Caki2 (cell line): ENCODE measurements at places on chromosomes 16 and 17. TPM values are rescaled to one million over a fixed set of nuclear protein-coding genes. Genes with fewer than 3 reads are reported as not detected.

The SNF8 gene
- total RNA-seq, result 467 and 493 TPM in 2 replicates

DNA sequence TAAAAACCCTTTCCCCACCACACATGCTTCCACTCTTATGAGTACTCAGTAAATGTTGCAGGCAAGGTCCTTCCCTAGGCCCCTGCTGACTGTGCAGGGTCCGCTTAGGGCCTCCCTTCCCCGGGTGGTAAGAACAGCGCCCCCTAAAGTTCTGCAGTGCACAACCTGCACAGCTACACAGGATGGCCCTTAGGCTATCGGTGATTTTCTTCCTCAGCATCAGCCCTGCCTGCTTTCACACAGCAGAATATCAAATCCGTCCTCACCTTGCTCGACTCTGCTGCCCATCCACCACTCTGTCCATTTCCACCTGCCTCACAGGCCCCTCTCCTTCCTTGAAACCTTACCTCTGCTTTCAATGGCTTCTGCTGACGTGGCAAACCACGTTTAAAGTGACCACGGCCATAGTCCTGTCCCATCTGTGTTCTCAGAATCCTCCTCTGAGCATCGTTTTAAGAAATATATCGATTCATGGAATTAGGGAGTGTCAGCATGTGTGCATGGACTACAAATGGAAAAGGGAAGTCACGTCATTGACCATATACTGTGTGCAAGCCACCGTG lies 51.4 kb upstream of the TMEM132E start:
- no peak for DNase-seq

The RNF112 gene
- 1.5 and 1.6 TPM in 2 replicates for total RNA-seq

DNA sequence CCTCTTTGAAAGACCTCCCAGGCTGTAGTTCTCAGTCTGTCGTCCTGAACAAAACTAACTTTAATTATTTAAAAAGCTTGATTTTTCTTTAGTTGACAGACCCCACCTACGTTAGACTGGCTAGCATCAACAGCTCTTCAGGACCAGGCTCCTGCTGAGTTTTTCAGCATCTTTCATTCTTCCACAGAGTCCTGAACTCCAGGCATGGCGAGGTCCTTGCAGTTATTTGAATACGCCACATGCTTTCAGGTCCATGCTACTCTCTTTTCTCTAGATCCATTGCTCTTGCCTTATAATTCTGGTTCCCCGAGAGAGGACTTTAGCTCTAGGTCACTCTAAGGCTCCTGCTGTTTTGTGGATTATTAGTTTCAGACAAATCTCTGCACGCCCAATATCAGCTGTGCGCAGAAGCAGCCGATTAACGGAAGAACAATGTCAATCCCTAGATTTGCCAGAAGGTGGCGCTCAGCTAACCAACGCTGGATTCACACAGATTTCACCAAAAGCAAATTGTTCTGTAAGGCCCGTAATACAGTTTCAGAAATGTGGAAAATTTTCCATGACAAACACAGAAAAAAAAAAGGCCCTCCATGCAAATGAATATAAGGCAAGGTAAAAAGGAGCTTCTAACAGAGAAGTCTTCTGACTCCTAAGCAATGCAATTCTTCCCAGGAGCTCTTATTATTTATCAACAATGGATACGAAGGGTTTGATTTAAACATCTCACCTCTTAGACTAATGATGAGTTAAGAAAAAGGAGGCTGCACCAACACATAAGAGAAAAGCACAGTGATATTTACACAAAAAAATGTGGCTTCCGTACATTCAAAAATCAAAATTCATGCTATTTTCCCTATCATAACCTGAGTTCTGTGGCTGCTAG lies 33.5 kb upstream of the BCO1 start:
- peak; percentile 45 for DNase-seq

DNA sequence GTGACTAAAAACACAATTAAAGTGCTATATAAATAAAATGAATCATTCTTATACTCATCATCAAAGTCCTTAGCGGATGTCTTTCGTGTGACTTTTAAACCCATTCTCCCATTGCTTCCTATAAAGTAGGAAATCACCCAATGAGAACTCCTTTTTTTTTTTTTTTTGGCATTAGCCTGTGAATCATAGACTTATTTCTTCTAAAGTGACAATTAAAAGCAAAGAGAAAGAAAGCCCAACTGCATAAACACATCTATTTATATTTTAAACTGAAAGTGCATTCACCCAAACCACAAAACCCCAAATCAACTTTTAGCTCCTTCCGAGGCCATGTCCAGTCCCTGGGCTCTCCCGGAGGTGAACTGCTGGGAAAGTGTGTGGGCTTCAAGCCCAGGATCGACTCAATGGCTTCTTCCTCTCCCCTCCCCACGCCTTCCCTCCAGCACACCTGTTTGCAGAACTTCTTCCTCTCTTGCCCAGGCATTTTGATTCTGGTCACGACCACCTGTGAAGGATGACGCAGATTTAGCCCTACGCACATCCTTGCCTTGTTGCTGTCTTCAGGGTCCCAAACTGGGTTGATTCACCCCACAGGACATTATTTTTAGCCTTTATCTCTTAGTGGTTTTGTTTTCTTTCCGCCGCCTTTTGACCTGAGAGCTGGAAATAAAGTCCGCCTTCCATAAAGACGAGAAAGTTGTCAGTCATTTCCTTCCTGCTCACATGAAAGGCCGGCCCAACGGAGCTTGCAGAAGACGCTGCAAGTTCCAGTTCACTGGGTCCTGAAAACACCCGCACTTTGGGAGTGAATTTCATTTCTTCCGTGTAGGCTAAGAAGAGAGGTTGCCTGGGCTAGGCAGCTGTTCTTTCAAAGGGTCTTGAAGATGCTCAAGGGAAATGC lies 166.8 kb downstream of the MAP2K6 start:
- peak; percentile 43 for DNase-seq

- DNase-seq, result no peak
Observed at GRCh38 chr16:11245988-11246387, 10.0 kb downstream of the SOCS1 start.

DNA sequence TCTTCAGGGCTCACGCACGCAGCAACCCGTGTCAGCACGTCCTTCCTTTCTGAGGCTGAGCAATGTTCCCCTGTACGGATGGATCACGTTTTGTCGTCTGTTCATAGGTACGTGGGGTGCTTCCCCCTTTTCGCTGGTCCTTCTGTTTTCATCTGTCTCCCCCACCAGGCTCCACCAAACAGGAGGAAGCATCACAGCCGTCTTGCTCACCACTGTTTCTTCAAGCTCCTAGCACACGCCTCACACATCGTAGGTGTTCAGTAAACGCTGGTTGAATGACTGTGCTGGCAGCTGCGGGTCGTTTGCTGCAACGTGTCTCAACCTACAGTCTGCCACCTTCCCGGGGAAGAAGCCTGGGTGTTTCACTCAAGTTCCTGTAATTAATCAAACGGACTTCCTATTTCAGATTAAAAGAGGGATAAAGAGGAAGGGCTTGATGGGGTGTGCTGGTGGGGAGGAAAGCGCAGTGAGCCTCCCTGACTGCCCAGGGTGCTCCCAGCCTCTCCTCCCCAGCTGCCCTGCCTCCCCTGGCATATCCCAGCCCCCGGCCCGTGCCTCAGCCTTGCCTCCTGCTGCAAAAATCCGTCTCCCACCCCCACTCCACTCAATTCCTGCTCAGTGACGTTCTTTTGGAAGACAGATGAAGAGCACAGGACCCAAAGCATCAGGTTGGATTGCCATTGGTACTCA lies 76.7 kb upstream of the DOC2B start:
- no peak for DNase-seq

GRCh38 chr16:57865746-57866528 lies 63.6 kb upstream of the KIFC3 start:
- DNase-seq, result peak; percentile 30

The OR3A3 gene
- total RNA-seq, result not detected in 2 replicates

DNA sequence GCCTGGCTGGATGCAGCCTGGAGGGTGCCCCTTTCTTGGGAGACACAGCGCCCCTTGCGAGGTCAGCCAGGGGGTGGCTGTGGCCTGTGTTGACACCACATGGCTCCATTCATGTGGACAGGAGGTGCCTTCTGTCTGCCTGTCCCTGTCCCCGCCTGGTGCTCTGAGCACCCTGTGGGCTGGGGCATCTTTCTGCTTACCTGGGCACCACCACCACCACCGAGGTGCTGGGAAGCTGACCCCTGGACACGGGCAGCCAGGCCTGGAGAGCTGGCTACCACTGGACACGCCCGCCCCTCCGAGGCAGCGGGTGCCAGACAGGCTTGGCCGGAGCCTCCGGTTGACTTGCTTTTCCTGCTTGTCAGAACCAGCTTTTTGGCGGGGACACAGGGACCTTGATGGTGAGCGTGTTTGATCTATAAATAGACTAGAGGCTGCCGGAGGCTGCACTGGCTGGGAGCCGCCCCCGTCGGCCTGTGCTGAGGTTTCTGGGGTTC lies 121.3 kb upstream of the GSE1 start:
- DNase-seq, result no peak

The TEFM gene
- total RNA-seq, result 5.3 and 23.9 TPM in 2 replicates

DNA sequence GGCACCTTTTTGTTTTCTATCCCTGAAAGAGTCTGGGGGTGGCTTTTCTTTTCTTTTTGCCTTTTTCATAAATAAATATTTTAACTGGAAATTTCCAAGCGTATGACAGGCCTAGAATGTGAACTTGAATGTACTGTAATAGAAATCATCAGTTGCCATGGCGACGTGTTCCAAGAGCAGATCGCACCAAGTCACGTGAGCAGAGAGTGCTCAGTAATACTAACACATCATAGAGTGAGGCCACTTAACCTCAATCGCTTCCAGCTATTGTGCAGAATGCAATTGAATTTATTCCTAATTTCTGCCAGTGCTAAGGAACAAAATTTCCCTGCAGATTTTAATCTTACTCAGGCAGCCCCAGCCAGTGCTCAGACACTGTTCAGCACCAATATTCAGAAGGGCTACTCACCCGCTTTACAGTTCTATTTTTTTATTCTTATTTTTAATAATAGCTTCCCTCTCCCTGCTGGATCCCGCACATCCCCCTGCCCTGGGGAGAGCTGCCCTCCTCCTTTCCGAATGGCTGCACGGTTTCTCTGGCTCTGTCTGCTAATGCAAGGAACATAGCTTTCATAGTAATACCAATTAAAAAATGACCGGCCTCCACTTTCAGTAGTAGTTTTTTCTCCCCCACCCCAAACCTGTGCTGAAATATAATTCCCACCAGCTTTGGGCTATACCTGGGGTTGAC lies 26.2 kb upstream of the PMFBP1 start:
- DNase-seq, result no peak

DNA sequence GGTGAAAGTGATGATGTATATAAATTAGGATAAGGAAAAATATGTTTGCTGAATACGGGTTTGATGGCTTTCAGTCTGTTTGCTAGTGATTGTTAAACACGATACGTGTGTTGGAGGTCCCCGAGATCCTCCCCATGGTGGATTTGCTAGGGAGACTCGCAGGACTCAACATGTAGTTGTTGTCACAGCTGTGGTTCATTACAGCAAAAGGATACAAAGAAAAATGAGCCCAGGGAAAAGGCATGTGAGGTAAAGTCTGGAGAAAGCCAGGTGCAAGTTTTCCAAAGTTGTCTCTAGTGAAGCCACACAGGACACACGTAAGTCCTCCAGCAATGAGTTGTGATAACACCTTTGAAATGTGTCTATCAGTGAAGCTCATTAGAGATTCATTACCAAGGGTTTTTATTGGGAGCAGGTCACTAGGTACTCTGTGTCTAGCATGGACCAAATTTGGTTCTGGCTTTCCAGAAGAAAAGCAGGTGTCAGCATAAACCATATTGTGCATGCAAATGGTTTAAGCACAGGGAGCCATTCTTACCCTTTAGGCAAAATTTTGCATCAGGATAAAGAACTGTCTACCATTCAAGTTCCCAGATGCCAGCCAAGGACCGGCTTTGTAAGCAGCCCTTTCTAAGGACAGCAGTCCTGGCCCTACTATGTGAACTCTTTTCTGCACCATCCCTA lies 215.2 kb upstream of the WSCD1 start:
- DNase-seq, result no peak

DNA sequence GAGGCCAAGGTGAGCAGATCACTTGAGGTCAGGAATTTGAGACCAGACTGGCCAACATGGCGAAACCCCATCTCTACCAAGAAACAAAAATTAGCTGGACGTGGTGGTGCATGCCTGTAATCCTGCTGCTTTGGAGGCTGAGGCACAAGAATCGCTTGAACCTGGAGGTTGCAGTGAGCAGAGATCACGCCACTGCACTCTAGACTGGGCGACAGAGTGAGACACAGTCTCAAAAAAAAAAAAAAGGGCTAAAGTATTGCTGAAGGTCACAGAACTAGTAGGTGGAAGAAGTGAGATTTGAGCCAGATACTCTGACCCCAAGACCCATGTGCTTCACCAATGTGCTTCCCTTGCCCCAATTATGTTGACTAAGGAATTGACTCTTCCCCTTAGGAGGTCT lies 112.0 kb downstream of the NPIPB5 start:
- DNase-seq, result no peak

DNA sequence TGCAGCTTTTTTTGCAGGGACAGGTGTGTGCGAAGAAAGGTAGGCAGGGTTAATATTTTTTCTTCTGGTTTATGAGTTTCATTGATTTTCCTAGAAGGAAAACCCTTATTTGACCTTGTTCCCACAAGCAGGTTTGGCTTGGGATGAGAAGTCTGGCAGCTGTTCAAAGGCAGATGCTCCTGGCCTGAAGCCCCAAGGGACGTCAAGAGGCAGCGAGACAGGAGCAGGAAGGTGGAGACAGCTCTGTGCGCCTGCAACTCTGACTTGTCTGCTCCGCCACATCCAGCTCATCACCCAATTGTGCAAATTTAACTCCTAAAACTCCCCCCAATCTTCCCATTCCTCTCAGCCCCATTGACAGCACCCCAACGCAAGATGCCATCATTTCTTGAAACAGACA lies 136.8 kb upstream of the XYLT1 start:
- DNase-seq, result no peak

DNA sequence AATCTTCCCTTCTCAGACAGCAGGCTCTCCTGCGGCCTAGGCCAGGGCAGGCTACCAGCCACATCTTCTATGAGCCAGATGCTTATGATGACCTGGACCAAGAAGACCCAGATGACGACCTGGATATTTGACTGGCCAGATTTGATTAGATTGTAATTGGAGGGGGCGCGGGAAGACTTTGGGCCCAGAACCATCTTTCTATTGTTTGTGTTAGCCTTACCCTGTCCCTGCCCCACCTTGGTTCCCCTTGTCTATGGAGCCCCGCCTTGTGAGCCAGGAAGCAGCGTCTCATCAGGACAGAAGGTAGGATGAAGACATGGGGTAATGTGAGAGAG lies 2.8 kb downstream of the CLDN7 start:
- DNase-seq, result no peak

The VPS4A gene
- total RNA-seq, result 33.2 and 38.9 TPM in 2 replicates

- no peak for DNase-seq
Observed at GRCh38 chr16:53090591-53091411, 36.0 kb downstream of the CHD9 start.

DNA sequence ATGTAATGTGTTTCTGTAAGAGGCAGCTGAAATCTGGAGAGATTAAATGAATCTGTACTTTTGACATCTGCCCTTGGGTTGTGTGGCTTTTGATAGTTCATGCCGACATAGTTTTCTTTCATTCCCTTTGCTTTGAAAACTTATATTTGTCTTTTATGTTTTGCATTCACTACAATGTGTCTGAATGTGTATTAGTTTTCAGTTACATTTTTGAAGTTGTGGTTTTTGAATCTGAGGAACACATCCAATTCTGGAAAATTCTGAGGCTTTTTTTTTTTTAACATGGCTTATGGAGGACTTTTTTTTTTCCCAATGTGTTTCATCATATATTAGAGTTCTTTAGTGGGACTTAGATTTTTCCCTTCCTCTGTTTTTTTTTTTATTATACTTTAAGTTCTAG lies 683.7 kb upstream of the SOX9 start:
- no peak for DNase-seq

GRCh38 chr17:17269926-17270773 lies 10.9 kb downstream of the COPS3 start:
- DNase-seq, result no peak

The CBX2 gene
- total RNA-seq, result 14.7 and 18.7 TPM in 2 replicates
